ENCODE measurements at places on chromosomes 4 and X.
A peak's percentile ranks its signal among the peaks of the same experiment; 100 is the strongest.

DNA sequence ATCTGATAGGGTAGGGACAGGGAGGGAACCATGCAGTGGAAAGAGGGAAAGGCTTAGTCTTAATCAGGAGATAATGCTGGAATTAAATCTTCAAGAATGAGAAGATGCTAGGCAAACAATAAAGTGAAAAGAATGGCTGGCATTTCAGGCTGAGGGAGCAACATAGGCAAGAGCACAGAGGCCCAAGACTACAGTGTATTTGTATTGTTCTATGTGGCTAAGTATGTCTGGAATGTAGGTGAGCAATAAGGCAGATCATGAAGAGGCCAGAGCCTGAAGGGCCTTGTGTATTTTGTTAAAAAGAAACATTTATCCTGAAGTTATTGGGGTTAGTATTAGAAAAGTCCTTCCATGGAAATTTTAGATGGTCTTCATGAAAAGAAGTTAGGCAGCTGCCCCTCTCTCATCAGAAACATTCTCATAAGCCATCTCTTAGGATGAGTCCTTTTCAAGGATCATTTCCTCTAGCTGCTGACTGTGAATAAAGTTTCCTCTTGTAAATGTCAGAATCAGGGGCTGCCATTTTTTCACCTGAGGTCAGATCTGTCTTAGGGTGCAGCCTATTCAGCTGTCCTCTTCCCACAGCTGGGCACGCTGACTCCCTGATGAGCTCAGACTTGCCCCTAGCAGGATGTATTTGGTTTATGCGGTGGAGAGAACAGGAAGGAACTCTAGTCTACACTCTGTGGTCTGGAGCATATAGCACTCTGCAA is 46.3 kb downstream of the ATP10D start:
- peak; percentile 96 for ATAC-seq

GRCh38 chrX:34716302-34716701 is 59.2 kb upstream of the TMEM47 start:
- no peak for ATAC-seq

GRCh38 chr4:97432551-97432950 is 710.7 kb downstream of the STPG2 start:
- ATAC-seq = no peak

- no peak for ATAC-seq
Measured at GRCh38 chr4:93888308-93888707, 59.8 kb downstream of the ATOH1 start.

DNA sequence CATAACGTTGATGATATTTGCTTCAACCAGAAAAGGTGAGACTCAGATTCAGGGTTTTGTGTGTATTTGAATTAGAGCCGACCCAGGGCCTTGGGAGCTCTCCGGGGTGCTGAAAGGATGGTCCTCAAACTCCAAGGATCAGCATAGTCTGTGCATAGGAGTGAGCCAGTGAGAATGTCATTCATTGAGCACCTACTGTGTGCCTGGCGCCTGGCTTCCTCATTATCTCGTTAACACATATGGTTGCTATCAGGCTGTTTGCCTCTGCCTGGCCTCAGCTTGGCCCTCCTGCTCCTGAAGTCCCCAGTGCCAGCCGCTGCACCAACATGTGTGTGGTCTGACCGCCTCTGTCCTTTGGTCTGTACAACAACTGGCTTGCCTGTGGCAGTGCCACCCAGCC is 25.1 kb upstream of the JAKMIP1 start:
- no peak for ATAC-seq

GRCh38 chrX:19870710-19871490 is 16.5 kb downstream of the SH3KBP1 start:
- ATAC-seq = no peak

DNA sequence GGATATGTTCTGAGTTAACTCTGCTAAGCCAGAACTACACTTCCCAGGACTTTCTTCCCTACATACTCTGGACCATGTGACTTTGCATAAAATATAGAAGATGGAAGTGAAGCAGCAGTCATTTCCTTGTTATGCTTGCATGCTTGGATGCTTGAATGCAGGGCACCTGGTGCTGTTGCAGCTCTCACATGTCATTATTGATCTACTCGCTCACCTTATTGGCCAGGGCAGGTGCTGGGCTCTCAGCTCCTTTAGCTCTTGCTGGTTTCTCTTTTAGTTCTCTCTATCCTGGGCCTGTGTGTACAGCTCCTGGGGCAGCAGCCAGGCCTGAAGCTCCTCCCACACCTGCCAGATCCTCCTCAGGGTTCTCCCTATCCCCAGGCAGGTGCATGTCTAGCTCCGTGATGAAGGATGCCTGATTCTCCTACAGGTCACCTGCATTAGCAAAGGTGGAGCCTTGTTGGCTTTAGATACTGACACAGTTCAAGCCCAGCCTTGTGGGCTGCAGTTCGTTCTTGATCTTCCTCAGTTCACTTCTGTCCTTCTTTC is 53.3 kb downstream of the MED28 start:
- ATAC-seq = no peak

GRCh38 chr4:41389356-41389755 is 132.6 kb downstream of the UCHL1 start:
- ATAC-seq = no peak

- no peak for ATAC-seq
Measured at GRCh38 chr4:188110036-188110435, 633 bp upstream of the TRIML2 start.
